ENCODE measurements at places on chromosomes 12 and 14. TPM values are rescaled to one million over a fixed set of nuclear protein-coding genes. Genes with fewer than 3 reads are reported as not detected.

DNA sequence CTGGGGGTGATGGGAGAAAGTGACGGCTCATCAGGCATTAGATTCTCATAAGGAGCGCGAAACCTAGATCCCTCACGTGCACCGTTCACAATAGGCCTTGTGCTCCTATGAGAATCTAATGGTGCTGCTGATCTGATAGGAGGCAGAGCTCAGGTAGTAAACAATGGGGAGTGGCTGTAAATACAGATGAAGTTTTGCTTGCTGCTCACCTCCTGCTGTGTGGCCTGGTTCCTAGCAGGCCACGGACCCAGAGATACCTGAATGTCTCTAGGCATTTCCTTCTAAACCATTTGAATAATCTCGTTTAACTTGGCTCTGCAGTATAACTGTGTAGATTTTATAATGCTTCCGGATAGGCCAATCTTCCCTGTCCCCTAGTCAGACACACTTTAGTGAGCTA lies 13.0 kb downstream of the TBC1D30 start:
- no peak for DNase-seq

DNA sequence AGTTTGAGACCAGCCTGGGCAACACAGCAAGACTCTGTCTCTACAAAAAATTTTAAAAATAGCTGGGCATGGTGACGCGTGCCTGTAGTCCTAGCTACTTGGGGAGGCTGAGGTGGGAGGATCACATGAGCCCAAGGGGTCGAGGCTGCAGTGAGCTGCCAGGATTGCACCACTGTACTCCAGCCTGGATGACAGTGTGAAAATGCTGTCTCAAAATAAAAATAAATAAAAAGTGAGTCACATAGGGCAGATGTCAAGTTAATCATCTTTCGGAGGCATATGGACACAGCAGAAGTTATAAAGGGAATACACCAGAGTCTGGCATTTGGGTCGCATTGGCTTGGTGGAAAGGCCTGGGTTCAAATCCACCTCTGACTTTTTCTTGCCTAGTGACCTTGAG lies 92.7 kb downstream of the PHETA1 start:
- no peak for DNase-seq

GRCh38 chr14:99450266-99450665 lies 30.4 kb downstream of the SETD3 start:
- no peak for DNase-seq

DNA sequence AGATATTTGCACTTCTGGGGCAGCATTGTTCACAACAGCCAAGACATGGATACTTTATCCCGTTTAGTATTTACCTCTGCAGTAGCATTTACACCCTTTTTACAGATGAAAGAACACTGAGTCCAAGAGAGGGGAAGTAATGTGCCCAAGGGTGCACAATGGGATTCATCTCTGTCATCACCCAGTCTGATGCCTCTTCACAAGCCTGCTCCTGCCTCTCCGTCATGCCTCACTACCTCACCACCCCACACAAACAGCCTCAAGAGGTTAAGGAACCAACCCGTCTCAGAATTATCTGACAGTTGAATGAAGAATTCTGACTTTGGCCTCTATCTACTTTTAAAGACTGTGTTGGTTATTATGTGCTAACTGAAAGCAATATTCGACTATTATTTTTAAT lies 368.4 kb downstream of the ATP23 start:
- no peak for DNase-seq

GRCh38 chr12:57621497-57622292 lies 10.5 kb downstream of the ARHGEF25 start:
- peak; percentile 56 for DNase-seq

- no peak for DNase-seq
Measured at GRCh38 chr12:121124402-121125109, 8.1 kb upstream of the P2RX7 start.

- DNase-seq: no peak
Measured at GRCh38 chr12:53530920-53531319, 23.6 kb upstream of the NPFF start.

DNA sequence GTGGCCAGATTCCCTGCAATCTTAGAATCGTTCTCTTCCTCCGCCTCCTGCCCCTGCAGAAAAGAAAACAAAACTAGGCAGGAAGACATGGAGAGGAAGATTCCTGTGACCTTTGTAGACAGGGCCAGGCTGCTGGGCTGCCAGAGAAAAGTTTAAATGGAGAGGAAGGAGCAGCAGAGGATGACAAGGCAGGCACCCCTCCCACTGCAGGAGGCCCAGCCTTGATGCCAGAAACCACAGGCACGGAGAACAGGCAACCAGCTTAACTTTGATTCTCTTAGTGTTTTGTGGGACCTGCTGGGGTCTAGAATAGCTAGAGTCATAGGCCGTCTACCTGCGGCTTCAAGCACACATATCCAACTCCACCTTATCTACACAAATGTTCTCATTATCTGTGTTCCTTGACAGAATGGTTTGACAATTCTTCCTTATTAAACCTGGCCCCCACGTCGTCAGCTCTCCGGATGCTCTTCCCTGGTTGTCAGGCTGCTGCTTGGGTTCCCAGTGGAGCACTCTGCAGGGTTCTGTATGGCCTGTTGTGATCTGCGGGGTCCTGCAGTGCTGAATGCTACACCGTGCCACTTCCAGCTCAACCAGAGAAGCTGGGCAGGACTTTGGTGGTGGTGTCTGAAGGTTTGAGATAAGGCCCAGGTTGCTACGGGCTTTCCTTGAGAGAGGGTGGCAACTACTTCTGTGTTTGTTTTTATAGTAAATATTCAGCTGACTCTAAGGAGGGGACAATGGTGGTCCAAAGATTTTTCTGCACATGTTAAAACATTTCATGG lies 609.5 kb downstream of the AACS start:
- no peak for DNase-seq

GRCh38 chr14:103606963-103607668 lies 21.9 kb upstream of the KLC1 start:
- peak; percentile 27 for DNase-seq

GRCh38 chr12:57401165-57401564 lies 29.7 kb downstream of the R3HDM2 start:
- no peak for DNase-seq

DNA sequence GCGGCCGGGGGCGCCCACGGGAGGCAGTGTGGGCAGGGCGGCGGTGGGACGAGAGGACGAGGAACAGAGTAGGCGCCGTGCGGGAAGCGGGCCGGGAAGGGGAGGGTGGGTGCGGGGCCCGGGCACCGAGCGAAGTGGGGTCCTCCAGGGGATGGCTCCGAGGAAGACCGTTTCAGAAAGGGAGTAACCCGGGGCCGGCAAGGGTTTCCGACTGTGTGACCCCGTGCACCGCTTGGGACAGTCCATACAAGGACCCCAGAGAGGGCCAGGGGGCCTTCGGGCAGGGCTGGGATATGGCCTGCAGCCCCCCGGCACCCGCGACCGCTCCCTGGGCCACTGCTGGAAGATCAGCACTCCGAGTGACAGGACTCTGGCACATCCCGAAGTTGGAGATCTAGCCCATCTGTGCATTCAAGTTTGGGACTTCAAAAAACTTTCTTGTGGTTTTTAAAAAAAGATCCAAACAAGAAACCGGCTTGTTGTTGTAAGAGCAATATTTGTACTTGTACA lies 448 bp downstream of the TSPAN9 start:
- DNase-seq: peak; percentile 14

DNA sequence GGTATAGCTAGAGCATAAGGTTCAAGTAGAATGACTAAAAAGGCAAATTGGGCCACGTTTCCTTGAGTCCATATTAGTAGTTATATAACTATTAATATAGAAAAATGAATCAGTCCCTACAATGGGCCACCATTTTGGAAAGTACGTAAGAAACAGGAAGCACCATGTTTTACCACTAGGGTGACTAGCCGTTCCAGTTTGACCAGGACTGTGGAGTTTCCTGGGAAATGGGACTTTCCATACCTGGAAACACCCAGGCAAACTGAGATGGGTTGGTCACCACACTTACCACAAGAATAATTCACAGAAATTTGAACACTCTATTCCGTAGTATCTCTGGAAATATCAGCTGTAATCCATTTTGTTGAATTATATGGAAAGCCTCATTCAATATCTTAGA lies 2.1 kb upstream of the MAGOHB start:
- no peak for DNase-seq

- DNase-seq: no peak
Measured at GRCh38 chr12:54374562-54375258, 9.8 kb downstream of the ZNF385A start.

GRCh38 chr12:8823565-8824300 lies 1.3 kb downstream of the A2ML1 start:
- no peak for DNase-seq

DNA sequence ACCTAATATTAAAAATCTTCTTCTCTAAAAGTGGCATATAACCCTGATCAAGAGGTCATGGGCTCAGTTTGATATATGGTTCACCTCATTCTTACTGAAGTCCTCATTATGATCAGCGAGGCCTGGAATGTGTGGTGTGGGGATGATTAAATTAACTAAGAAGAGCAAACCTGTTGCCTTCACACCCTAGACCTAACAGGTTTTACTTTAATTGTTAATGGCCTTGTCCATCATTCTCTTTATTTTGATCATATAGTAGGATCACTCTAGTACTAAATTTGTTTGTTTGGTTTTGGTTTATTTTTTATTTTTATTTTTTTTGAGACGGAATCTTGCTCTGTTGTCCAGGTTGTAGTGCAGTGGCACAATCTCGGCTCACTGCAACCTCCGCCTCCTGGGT lies 43.5 kb downstream of the VEZT start:
- DNase-seq: no peak

GRCh38 chr12:73798523-73798922 lies 739.1 kb upstream of the ATXN7L3B start:
- DNase-seq: no peak

- DNase-seq: no peak
Measured at GRCh38 chr12:78494911-78495310, 369.7 kb upstream of the SYT1 start.

DNA sequence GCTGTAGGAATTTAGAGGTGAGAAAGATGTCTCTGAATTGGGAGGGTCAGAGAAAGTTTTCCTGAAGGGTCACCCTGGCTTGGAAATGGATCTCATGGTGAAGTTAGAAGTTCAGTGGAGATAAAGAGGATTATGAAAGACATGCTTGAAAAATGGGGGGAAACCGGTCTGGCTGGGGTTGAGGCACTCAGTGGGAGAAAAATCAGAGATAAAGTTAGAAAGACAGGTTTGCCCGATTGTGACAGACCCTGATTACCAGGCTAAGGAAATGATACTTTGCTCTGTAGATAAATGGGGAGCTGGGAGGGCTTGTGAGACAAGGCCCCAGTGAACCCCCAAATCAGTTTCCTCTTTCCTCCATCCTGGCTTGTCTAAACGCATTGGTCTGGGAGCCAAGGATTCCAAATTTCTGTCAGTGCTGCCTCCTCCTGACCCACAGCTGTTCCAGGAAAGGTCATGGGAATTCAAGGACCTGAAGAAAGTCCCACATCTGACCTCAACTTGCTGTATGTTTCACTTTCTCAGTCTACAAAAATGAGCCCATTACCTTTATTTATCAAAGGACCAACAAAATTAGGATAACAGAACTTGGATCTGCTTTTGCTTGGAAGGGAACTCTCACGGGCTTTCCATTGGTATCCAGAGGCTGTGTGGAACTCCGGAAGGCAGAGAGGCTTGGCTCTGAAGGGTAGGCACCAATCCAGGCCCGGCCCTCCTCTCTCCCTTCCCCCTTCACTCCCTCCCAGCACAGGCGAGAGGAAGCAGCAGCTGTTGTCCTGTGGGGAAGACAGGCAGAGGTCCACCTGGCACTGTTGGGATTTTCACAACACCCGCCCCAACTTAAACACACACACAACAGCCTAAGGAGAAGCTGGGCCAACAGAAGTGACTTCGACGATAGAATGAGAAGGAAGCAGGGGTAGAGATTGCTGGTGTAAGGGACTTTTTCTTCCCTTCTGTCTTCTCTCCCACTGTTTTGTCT lies 3.4 kb upstream of the RNASE7 start:
- no peak for DNase-seq

GRCh38 chr14:58239244-58240195 lies 5.1 kb upstream of the PSMA3 start:
- DNase-seq: peak; percentile 86

DNA sequence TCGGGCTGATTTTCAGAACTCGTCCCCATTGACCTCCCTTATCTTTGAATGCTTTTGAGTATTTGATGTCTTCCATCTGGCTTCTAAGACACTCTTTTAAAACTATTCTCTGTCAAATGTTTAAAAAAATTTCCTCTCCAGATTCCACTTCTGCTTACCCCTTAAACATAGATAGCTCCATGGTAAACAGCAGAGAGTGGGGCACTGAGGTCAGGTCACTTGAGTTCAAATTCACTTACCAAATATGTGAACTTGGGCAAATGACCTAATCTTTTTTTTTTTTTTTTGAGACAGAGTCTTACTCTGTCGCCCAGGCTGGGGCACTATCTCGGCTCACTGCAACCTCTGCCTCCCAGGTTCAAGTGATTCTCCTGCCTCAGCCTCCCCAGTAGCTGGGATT lies 126.8 kb upstream of the CPSF6 start:
- DNase-seq: no peak

DNA sequence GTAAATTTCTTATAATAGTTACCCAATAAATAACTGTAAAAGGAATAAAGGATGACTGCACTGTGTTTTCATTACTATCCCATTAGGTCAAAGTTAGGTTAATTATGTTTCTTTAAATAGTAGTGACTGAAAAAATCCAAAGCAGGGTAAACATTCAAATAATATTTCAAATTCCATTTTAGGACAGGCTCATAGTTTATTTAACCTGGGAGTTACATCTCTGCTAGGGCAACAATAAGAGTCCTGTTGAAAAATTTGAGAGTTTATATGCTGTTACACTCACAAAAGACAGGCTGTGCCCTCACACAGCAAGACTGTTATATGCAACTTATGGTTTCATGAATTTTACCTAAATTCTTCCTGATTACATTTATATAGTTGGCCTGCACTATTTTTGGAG lies 8.0 kb downstream of the ERP27 start:
- DNase-seq: no peak

- no peak for DNase-seq
Measured at GRCh38 chr12:8947737-8948136, 1.7 kb downstream of the M6PR start.

GRCh38 chr14:93974299-93974698 lies 2.1 kb downstream of the ASB2 start:
- DNase-seq: no peak

- no peak for DNase-seq
Measured at GRCh38 chr12:12898911-12899511, 7.6 kb downstream of the GPRC5A start.

- DNase-seq: no peak
Measured at GRCh38 chr14:98082833-98083232, 1189.2 kb downstream of the BCL11B start.

The ANKRD33 gene
- not detected for total RNA-seq

The PLEKHA5 gene
- total RNA-seq: 2.9 TPM

The CEP170B gene
- 7.5 TPM for total RNA-seq

The GPRC5D gene
- not detected for total RNA-seq

The EPYC gene
- not detected for total RNA-seq

The TMPRSS12 gene
- not detected for total RNA-seq

The PIP4K2C gene
- 29.1 TPM for total RNA-seq

The GLTP gene
- total RNA-seq: 40.0 TPM

The SIX6 gene
- total RNA-seq: not detected

The IGF1 gene
- total RNA-seq: 0.51 TPM

The CCER1 gene
- total RNA-seq: not detected

The AKAP6 gene
- total RNA-seq: 1.7 TPM

The KRT3 gene
- total RNA-seq: not detected

The TEX52 gene
- total RNA-seq: not detected

Data from activated T-cell treated with anti-CD3 and anti-CD28 coated beads, Interleukin-2, amount 50 U/mL, for 4 hours (primary cell).